ENCODE measurements at places on chromosomes 12 and 14. TPM values are rescaled to one million over a fixed set of nuclear protein-coding genes. Genes with fewer than 3 reads are reported as not detected.

Gene SDR39U1
- total RNA-seq: 10.3 TPM

Gene CHFR
- total RNA-seq: 28.7 TPM

Gene NEUROD4
- not detected for total RNA-seq

Gene NDUFB1
- total RNA-seq: 253 TPM

Gene CLEC1A
- not detected for total RNA-seq

Gene IL22
- not detected for total RNA-seq

Gene PLEKHH1
- total RNA-seq: 0.14 TPM

Gene STYK1
- total RNA-seq: 0.14 TPM

Gene ACSS3
- total RNA-seq: 22.3 TPM

Gene EML1
- 62.0 TPM for total RNA-seq

Gene SDR9C7
- total RNA-seq: not detected

Gene ADAM20
- 1.3 TPM for total RNA-seq

Gene TAS2R50
- 2.4 TPM for total RNA-seq

Gene GPRC5D
- total RNA-seq: not detected

Gene LRCOL1
- not detected for total RNA-seq

Gene RERG
- 0.28 TPM for total RNA-seq

Gene FOXG1
- under 0.01 TPM for total RNA-seq

Gene RNASE7
- total RNA-seq: not detected

Gene PRICKLE1
- total RNA-seq: 4.3 TPM

Gene RNU4-1
- total RNA-seq: under 0.01 TPM

Gene BATF
- total RNA-seq: not detected

Gene CMKLR1
- 0.14 TPM for total RNA-seq

Gene ACAD10
- 15.8 TPM for total RNA-seq

Gene HCAR1
- total RNA-seq: 0.09 TPM

Data from smooth muscle cell of bladder (primary cell).